Activated naive CD4-positive, alpha-beta T cell treated with anti-CD3 and anti-CD28 coated beads, Interleukin-2, amount 50 U/mL, for 16 hours (primary cell): ENCODE measurements at places on chromosomes 1 and 21.

DNA sequence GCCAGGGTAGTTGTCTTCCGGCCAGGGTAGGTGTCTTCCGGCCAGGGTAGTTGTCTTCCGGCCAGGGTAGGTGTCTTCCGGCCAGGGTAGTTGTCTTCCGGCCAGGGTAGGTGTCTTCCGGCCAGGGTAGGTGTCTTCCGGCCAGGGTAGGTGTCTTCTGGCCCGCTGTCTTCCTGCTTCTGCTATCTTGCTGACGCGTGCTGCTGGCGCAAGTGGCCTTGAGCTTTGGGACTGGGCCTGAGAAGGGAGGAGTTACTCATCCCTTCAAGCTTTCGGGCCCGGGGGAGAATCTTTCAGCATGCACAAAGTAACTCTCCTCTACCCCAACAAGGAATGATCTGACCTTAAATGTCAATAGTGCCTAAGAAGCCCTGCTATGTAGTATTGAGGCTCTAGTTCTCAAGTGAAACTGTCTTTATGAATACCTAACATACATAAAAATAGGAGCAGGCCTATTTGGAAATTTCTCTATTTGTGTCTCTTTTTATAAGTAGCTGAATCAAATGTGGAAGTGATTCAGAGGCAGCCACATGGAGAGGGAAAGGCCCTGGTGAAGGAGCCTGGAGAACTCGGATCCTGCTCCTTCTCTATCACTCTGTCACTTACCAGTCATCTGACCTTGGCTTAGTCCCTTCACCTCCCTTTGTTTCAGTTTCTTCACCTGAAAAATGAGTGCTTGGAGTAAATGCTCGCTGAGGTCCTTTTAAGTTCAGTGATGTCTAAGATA is 65.6 kb downstream of the RGL1 start:
- no peak for DNase-seq

DNA sequence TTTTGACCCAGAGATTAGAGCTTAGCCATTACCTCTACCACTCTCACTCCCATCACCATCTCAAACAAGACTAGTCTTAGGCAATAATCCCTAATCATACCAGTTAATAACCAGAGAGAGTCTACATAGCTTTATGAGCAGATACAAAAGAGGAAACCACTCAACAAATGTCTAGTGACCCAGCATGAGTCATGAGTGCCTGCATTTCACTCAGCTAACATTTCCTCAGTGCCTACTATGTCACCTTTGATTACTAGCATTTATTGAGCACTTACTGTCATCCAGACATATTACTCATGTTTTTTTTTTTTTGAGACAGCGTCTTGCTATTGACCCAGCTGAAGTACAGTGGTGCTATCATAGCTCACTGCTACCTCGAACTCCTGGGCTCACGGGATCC is 35.9 kb upstream of the GALNT2 start:
- DNase-seq, result no peak

GRCh38 chr1:182383934-182384333 is 7.7 kb downstream of the GLUL start:
- DNase-seq, result no peak

DNA sequence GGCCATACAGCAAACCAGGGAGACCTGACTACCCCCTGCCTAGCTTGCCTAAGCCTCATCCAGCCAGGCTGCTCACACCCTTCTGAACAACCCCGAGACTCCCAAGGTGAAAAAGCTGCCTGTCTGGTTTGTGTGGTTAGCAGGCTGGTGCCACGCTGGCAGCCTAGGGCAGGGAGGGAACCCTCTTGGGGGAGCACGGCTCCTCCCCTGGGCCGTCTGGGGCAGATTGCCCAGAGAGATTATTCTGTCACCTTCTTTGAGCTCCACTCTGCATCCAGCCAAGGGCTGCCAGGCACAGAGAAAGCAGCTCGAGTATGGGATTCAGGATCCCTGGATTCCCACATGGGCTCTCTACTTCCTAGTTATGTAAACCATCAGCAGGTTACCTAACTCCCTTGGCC is 27.5 kb upstream of the TCEA3 start:
- DNase-seq, result no peak

DNA sequence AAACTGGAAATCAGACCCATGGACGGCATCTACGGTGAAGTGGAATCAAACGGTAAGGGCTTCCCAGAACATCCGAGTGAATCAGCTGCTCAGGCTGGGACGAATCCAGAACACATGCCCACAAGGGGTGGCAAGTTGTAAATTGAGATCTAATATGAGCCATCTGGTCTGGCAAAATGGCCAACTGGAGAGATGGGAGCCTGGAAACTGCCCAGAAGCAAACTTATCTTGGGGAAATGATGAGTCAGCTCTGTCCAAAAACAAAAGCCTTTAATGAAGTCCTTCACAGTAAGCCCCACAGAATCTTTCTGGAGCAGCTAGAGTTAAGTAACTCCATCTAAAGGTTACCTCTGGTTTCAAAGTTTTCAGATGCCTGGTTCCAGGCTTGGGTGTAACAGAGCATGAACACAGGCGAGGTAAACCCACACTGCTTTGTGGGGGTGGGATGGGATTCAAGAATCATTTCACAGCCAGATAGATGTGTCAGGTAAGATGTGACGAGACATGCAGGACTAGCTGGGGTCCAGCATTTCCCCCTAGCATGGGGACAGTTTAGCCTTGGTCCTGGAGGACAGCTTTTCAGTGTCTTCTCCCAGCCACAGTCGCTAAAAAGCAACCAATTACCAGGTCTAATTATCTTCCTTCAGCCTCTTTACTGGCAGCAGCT is 10.5 kb upstream of the SRP9 start:
- no peak for DNase-seq

GRCh38 chr21:45644041-45644906 is 749 bp downstream of the PCBP3 start:
- DNase-seq, result no peak

GRCh38 chr1:10173582-10173981 is 36.8 kb upstream of the KIF1B start:
- no peak for DNase-seq

DNA sequence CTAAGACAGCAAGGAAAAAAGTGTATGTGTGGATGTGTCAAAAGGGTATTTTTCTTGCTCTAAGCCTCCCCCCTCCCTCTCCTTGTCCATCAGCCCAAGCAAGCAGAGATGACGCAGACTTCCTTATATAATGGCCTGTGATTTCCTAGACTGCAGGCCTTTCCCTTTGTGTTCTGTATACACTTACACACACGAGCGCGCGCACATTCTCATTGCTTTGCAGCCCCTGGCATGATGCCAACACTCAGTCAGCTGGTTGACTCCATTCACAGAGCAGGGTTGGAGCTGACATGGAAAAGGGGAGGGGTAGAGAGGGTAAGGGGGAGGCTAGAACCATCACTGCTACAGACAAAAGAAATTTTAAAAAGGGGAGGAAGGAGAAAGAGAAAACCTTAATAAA is 41.8 kb downstream of the GATAD2B start:
- peak; percentile 32 for DNase-seq

DNA sequence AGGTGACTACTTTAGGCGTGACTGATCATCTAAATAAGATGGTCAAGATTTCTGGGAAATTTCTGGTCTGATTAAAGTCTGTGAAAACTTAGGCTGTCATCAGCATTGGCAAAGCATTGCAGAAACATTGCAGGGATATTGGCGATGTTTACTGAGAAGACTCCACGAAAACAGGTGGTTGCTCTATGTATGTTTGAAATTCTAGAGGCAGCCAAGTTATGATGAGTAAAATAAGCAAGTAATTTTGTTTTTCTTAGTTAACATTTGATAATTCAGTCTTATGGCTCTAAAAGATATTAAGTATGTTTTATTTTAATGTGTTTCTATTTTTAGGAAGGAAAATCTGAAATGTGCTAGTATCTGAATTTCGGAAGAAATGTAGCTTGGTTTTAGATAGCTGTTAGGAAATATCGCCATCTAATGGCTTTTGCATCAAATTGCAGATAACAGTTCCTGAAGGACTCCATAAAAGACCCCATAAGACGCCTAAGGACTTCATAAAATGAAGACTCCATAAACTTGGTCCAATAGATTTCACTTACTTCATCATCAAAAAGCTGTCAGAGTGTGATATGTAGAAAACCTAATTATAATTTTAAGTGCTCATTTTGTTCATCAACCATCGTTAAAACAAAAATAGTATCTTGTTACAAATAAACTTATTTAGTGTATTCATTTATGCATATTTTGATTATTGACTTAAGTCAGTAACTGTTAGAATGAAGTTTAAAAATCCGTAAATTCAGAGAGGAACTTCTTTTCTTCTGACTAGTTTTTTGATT is 344.6 kb downstream of the RYR2 start:
- no peak for DNase-seq

DNA sequence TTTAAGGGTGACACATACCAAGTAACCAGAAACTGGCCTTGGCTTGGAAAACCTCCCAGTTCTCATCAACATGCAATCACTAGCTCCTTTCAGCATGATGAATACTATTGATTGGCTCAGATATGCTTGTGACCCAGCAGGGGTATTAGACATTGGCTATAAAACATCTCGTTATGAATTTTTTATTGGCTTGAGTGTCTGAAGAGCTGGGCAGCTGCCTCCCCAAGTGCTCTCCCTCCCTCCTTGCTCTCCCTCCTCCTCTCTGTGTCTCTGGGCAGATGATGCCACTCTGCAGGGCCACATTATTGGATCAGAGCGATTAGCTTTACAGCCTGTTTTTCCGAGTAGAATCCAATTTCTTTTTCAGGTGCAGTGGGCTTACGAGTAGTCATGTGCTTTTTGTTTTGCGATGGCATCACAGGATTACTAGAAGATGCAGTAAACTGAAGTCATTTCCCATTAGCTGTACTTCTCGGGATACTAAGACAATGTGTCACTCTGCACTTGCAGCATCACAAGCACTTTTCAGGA is 79.3 kb upstream of the ATF3 start:
- no peak for DNase-seq

DNA sequence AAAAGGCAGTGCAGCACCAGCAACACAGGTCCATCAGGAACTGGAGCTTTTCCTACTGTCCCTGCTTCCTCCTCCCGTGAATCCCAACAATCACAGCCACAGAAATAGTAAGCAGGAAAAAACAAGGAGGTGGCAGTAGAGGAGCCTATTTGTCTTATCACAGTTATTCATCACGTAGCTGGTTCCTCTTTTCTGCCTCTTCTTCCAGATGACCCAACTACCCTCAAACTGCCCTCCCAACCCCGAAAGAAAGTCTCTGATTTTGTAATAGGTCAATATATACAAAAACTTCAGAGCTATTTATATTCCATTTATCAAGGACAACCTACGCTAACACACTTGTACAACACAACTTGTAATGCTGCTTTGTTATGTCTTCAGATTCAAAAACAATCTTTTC is 21.4 kb downstream of the GNB1 start:
- no peak for DNase-seq

DNA sequence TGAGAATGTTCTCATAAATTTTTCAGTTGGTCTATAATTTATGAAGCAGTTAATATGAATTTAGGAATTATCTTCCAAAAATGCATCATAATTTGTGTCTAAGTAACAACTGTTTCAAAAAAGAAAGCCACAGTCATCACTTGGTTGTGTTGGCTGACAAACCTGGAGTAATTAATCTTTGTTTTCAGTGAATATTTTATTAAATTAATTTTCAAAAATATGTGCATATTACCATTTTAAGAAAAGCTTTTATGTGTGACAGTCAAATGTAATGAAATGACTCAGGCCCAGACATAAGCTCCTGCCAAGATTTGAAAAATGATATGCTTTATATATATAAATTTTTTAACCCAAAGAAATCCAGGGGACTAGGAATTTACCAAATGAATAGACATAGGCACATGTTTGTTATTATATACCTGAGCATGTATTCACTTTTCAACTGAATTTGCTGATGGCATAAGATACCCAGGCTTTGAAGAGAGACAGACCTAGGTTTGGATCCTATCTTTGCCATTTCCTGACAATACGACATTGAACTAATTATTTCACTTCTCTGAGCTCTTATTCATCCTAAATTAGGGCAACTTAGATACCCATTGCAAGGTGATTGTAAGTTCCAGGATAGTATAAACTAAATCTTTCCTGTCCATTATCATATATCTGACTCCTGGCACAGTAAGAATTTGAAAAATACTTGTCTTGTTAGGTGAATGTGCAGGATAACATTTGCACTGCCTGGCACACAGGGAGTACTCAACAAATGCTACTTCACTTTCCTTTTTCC is 729.5 kb upstream of the ADGRL2 start:
- DNase-seq, result no peak

DNA sequence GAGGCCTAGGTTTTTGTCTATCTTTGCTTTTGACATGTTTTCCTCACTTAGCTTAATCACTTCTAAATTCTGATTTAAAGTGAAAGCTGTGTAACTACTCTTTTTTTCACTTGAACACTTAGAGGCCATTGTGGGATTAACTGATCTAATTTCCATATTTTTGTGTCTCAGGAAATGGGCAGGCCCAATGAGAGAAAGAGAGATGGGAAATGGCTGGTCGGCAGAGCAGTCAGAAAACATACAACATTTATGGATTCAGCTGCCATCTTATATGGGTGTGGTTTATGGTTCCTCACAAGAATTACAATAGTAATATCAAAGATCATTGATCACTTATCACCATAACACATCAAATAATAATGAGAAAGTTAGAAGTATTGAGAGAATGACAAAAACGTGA is 320.8 kb downstream of the PTPRC start:
- no peak for DNase-seq

- DNase-seq, result no peak
Measured at GRCh38 chr1:76951153-76951552, 83.9 kb downstream of the ST6GALNAC5 start.

- DNase-seq, result no peak
Measured at GRCh38 chr1:38152351-38153065, 105.9 kb upstream of the POU3F1 start.

DNA sequence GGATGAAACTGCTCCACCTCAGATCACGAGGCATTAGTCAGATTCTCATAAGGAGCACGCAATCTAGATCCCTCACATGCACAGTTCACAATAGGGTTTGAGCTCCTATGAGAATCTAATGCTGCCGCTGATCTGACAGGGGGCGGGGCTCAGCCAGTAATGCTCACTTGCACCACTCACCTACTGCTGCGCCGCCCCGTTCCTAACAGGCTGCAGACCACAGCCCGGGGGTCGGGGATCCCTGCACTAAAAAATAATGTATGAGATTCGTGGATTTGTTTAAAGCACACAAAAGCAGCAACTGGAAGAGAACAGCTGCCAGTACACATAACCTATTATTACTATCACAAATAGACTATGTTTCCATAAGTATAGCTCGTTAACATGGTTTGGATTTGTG is 72.9 kb downstream of the HLCS start:
- DNase-seq, result no peak
